Stimulated activated CD8-positive, alpha-beta memory T cell treated with anti-CD3 and anti-CD28 coated beads, Interleukin-7, amount 100 ng/mL, for 48 hours (primary cell): ENCODE measurements at places on chromosomes 16 and 17.
A peak's percentile ranks its signal among the peaks of the same experiment; 100 is the strongest.

GRCh38 chr17:69018022-69018615, 42.6 kb downstream of the ABCA9 start:
- DNase-seq, result no peak

DNA sequence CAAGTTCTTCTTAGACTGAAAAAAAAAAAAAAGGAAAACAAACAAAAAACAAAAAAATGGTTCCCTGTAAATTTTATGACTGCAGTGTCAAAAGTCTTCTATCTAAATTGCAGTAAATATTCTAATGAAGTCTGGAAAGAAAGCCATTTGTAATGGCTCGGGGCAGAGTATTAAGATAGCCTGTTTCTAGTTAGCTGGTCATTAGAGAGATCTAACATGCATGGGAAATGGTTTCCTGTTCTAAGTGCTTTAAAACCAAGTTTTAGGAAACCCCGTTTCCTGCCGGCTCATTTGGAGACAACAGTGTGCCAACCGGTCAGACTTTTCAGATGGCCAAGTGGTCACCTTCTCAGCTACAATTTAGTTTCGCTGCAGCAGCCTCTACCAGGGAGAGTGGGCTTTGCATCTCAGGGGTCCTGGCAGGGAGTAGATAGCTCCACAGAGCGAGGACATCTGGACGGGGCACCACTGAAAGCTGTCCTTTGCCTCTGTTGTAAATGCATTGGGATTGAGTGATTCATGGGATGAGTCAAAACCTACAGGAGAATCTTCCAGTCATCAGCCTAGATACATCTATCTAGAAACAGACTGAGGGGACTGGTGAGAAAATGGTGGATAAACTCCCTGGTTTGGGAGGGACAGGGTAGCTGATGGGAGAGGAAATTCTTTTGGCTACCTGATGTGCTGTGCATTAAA, 473.2 kb upstream of the SALL1 start:
- no peak for DNase-seq

- no peak for DNase-seq
Measured at GRCh38 chr17:74211912-74212208, 1.5 kb upstream of the TTYH2 start.

- no peak for DNase-seq
Measured at GRCh38 chr17:39951924-39952679, 10.7 kb upstream of the GSDMA start.

- DNase-seq, result peak; percentile 97
Measured at GRCh38 chr17:56833809-56834379, at the start of the genes C17orf67 and DGKE. TSS of gene C17orf67 (minus strand) at chr17:56833920. CDS start at chr17:56815810, 18,110 bp downstream. TSS of gene DGKE (plus strand) at chr17:56834151. CDS start at chr17:56834796, 645 bp downstream.

GRCh38 chr16:4390266-4391260, 18.9 kb downstream of the VASN start:
- no peak for DNase-seq

GRCh38 chr16:71460236-71460635, 1.8 kb downstream of the ZNF23 start:
- DNase-seq, result no peak
